ENCODE measurements at places on chromosomes 11 and 22.

GRCh38 chr11:28535677-28536076 lies 427.5 kb downstream of the METTL15 start:
- DNase-seq = no peak

GRCh38 chr11:7982582-7983119 lies 4.5 kb upstream of the EIF3F start:
- no peak for DNase-seq

- no peak for DNase-seq
These were observed 43.2 kb upstream of the FADD start for GRCh38 chr11:70159627-70160570.

GRCh38 chr22:28488825-28489224 lies 190.8 kb downstream of the TTC28 start:
- DNase-seq = no peak

- DNase-seq = no peak
These were observed 378.7 kb upstream of the ANO5 start for GRCh38 chr11:21814169-21814568.

DNA sequence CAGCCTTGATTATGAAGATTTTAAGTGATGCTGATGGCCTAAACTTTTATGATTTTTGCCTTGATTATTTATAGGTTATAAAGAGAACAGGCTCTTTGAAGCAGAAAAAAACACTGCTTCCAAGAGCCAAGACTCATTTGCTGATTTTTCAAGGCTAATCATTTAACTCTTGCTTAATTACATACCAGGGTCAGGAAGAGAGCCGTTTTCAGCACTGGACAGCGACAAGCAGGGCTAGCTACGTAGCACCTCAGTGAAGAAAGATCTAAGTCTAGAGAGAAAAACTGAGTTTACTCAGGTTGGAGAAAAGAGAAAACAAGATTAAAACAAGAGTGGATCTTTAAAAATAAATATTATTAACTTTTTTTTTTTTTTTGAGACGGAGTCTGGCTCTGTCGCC lies 615.4 kb upstream of the B3GAT1 start:
- DNase-seq = no peak

DNA sequence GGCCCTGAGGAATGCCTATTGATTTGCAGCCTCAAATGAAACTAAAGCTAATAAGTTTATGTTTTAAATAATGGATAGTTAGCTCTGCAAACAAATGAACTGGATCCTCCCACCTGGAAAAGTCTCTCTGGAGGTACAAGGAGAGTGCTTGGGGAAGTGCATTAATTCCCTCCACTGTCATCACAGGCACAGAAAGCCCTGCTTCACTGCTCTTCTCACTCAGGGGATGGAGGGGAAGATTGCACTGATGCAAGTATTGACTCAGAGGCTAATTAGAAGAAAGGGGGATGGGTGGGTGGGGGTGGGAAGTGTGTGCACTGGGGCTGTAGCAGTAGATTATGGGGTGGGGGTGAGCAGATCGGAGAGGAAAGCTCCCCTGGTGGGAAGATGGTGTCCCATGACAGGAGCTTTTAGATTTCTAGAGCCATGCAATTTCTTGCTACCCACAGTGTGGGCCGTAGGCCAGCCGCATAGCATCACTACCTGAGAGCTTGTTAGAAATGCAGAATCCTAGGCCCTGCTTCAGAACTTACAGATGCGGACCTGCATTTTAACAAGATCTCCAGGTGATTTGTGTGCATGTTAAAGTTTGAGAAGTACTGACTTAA lies 163.9 kb downstream of the HIPK3 start:
- DNase-seq = no peak

GRCh38 chr11:44515048-44515447 lies 50.4 kb upstream of the CD82 start:
- no peak for DNase-seq

DNA sequence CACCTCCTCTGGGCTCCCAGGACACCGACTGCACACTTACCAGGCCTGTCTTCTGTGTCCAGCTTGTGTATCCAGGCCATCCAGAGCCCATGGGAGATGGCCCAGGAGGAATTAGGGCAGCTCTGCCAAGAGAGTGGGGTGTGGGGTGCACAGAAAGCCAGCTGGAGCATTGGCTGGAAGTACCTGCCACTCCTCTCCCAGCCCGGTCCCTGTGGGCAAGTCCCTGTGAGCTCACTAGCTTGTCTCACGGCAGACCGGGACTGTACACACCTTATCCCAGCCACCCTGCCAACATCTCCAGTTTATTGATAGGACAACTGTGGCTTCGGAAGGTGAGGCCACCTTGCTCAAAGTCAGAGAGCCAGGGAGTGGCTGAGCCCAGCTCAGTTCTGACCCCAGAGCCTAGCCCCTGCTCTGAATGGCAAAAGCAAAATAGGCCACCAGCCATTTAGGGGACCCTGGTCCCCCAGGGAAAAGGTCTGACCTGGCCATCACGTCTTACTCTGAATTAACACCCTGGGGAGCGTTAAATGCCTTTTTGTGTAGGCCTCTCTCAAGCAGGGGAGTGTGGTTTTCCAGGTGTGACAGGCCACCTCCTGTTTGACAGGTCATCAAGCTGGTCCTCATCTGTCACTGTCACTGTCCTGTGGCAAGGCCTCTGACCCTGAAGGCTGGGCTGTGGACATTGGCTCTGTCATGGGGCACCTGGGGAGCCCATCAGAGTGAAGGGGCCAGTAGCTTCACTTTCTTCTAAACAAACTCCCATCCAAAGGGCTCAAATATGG lies 15.1 kb downstream of the UQCR10 start:
- DNase-seq = no peak

- no peak for DNase-seq
These were observed 36.0 kb downstream of the MADD start for GRCh38 chr11:47305734-47306483.

DNA sequence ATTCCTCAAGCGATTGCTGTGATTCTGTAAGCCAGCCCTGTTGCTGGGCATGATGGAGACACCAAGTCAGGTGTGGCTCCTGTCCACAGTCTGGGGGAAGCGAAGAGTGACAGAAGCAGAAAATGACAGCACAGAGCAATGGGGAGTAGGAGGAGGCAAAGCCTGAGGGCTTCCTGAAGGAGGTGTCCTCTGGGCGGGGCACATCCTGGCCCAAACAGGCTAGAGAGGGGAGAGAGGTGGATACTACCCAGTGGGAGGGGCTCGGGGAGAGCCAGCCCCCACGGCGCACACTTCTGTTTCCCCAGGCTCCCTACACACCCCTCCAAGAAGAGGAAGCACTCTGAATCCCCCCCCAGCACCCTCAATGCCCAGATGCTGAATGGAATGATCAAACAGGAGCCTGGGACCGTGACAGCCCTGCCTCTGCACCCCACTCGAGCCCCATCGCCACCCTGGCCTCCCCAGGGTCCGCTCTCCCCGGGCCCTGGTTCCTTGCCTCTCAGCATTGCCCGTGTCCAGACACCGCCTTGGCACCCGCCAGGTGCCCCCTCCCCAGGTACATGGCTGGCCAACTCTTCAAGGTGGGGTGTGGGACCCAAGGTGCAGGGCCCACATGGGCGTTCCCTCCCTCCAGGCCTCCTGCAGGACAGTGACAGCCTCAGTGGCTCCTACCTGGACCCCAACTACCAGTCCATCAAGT lies 18.9 kb downstream of the MYRF start:
- no peak for DNase-seq

DNA sequence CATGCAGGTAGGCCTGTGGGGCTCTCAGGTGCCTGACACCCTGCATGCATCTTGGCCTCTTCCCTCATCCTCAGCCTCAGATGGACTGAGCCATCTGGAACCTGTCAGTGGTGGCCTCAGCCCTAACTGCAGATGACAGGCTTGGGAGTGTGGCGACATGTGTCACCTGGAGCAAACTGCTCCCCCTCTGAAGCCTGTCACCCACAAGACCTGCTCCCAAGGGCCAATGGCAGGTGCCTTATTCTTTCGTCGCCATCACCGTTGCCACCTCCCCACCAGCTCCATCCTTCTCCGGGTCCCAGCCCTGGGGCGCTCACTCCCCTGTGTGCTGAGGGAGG lies 3.6 kb upstream of the SEPTIN5 start:
- DNase-seq = no peak

DNA sequence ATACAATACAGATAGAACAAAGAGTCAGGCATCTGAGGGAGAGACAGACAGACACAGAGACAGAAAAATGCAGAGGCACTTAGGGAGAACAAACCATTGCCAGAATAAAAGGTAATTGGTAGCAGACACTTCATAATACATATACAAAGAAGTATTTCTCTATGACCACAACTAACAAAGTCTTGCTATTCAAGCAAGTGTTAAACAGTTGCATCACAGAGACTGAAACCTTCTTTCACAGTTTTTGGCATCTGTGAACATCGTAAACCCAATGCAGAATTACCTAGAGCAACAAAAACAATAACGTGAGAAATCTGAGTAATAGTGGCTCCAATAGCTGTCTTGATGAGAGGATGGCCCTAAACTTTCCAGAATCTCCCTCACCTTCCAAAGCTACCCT lies 116.4 kb downstream of the BLID start:
- DNase-seq = no peak

GRCh38 chr11:6225896-6226295 lies 8.5 kb downstream of the FHIP1B start:
- DNase-seq = no peak

DNA sequence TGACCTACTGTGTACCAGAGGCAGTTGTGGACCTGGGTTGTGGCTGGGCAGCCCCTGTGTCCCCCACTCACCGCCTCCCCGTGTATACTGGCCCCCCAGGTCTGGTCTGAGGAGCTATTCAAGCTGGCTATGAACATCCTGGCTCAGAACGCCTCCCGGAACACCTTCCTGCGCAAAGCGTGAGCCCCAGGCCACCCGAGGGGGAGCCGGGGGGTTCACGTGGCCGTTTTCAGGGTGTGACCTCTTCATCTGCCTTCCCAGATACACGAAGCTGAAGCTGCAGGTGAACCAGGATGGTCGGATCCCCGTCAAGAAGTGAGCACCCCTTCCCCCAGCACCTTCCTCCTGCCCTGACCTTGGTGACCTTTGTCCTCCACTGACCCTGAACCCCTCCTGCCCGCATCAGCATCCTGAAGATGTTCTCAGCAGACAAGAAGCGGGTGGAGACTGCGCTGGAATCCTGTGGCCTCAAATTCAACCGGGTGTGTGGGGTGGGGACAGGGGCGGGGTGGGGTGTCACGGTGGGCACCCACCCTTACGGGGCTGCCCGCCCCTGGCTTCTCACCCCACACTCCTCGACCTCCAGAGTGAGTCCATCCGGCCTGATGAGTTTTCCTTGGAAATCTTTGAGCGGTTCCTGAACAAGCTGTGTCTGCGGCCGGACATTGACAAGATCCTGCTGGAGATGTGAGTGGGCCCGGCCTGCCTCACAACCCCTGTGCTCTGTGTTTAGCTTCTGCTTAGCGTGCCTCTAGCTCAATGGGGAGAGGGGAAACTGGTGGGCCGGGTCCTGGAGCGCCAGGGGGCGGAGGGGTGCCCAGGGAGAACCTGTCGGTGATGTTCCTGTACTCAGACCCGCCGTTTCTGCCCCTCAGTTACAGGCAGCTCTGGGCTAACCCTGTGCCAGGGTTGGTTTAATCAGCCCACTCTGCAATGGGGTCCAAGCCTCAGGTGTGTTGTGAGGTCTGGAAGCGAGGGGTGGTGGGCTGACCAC lies 4.1 kb downstream of the PLCB3 start:
- no peak for DNase-seq

DNA sequence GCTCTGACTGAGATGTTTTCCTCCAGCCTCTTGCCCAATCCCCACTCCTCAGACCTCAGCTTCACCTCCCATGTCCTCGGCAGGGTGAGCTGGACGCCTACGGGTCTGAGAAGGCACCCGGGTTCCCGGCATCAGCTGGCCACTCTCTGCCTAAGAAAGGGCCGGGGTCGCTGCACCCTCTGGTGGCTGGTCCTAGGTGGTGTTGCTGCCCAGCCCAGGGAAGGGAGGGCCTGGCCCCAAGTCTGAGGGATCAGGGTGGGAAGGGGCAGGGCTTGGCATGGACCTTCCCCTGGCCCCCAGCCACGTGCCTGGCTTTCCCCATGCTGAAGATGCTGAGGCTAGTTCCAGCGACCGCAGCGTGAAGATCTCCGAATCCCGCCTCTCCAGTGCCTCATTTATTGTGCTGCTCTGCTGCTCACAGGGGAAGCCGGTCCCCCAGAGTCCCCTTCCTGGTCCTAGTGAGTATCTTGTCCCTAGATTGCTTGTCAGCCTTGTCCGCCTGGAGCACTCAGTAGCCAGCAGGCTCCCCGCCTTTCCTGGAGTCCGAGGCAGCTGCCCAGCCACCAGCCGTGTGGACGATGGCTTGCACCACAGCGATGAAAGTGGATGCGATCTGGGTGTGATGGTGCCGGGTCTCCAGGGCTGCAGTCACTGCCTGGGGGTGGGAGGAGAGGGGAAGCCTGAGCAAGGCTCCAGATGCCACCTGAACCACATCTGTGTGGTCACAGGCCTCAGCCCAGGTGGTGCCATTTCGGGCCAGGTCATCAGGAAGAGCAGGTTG lies 2.9 kb upstream of the GGT5 start:
- DNase-seq = peak; percentile 59

GRCh38 chr11:121614636-121615240 lies 162.0 kb upstream of the SORL1-AS1 start:
- DNase-seq = no peak

DNA sequence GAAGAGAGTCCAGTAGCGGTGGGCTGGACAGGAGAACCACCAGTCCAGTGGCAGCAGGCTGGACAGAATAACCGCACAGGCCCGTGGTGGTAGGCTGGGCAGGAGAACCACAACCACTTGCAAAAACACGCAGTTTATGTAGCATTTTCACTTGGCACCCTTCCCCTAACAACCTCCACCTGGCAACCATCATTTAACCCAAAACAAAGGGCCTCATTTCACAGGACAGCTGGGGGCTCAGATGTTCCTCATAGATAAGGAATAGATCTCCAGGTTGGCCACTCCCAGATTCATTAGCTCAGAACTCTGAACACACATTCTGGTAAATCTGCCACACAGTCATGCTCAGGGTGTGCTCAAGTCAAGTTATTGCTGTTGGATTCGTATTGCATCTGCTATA lies 41.2 kb downstream of the SYTL2 start:
- no peak for DNase-seq

GRCh38 chr11:26905368-26905767 lies 88.5 kb upstream of the FIBIN start:
- no peak for DNase-seq

DNA sequence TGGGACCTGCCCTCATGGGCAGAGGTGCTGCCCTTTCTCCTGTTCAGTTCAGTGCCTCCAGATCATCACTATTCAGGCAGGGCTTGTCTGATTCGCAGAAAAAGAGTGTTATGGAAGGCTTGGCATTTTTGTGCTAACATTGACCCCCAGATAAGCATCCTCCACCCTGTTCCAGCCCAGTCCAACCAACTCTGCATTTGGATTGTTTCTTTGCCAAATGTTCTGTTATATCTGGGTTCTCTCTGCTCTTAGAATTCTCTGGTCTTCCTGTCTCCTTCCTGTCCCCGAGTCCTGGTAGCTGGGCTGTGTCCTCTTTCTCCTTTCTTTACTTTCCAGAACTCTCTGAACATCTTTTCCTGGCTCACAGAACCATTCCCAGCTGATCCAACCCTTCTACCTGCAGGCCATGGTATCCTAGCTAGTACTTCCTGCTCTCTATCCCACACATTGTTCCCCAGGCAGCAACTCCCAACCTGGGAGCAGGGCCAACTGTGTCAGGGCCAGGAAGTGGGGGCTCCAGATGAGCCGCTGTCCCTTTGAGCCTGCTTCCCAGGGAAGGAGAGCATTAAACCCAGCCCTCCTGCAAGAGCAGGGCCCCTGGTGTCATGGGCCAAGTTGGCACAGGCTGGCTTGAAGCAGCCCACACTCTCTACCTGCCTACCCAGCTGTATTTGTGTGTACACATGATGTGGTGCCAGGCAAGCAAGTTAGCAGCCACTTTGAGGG lies 280.7 kb upstream of the CADM1 start:
- DNase-seq = no peak

All from CD4-positive, alpha-beta T cell treated with Interleukin-6 for 4 hours (primary cell).